ENCODE measurements at places on chromosomes 12 and 14.

- no peak for DNase-seq
These were observed 169.5 kb downstream of the FBXL14 start for GRCh38 chr12:1424674-1425395.

DNA sequence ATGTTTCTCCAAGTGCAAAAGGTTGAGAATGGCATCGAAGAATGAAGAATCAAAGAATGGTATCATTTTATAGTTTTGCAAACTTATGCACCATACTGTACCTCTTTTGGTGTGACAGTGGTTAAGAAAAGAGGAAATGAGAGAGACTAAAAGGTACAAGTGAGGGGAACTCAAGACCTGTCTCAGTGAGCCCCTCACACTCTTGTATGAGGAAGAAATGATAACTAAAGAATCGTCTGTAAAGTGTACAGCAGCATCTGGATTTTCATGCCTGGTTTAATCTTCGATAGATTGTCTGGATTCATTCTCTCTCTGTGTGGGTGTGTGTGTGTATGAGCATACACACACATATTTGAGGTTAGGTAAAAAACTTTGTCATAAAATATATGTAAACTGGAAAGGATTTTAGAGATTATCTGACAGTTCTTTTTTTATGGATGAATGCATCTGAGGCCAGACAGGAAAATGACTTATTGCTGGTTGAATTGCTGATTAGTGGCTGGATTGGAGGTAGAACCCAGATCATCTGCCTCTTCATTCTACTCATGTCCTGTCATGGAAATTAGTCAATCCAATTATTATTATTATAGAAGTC lies 16.0 kb upstream of the SLC38A2 start:
- no peak for DNase-seq

- no peak for DNase-seq
These were observed 406.2 kb downstream of the NOVA1 start for GRCh38 chr14:26191671-26192070.

DNA sequence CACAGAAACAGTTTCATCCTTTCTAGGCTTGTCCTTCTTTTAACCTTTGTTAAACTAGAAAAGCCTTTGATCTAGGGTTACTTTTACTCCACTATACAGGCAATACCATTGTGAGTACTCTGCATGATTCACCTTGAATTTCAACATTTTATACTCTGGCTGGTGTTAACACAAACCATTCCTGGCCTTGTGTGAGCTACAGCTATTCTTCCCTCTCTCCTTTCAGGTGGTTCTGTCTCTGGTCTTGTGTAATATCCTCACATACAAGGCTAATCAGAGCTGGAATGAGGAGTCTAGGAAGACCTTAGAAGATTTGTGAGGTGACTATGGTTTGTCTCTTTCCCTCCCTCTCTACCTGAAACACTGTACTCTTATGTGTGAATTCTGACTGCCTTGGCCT lies 837.4 kb upstream of the USP15 start:
- DNase-seq, result no peak

GRCh38 chr12:110042264-110042663 lies 6.1 kb downstream of the C12orf76 start:
- DNase-seq, result no peak

GRCh38 chr12:6154730-6155459 lies 30.4 kb upstream of the VWF start:
- DNase-seq, result no peak

DNA sequence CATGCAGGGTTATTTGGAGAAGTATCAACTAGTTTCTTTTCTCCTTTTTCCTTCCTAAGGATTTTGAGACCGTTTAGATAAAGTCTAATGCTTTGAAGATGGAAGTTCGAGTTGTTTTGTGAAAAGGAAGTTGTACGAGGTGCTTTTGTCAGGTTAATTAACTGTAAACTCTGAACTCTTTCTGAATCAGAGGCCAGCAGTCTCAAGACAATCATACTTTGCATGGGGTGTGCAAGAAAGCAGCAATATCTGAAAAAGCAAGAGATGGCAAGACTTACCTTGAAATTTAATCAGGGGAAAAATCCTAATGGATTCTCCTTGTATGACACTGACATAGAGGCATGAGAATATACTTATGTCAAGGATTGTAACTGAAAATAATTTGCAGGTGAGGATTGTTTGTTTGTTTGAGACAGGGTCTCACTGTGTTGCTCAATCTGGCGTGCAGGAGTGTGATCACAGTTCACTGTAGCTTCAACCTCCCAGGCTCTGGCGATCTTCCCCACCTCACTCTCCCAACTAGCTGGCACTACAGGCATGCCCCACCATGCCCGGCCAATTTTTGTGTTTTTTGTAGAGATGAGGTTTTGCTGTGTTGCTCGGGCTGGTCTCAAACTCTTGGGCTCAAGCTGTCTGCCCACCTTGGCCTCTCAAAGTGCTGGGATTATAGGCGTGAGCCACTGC lies 170.2 kb upstream of the HMGA2 start:
- DNase-seq, result no peak

DNA sequence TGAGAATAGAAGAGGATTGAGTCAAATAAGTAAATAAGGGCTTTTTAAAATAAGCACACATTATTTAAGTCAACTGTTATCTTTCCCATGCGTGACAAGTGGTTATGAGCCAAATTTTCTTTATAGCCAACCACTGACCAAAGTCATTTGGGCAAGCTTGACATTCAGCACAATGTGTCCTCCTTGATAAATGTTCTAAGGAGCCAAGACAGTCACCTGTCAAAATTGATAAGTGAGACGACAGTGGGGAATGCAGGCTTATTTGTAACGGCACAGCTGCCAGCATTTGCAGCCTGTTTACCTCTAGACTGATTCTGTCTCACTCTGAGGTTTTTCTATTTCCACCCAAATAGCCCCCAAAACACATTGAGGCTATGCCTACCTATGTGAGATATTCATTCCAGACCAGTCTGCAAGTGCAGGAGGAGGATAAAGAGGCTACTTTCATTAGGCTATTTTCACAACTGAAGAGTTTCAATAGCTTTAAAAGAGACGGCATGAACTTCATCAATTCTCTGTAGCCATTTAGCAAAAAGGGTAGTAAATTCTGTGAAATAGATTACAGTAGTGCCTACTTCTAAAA lies 339.5 kb downstream of the PDZRN4 start:
- no peak for DNase-seq

DNA sequence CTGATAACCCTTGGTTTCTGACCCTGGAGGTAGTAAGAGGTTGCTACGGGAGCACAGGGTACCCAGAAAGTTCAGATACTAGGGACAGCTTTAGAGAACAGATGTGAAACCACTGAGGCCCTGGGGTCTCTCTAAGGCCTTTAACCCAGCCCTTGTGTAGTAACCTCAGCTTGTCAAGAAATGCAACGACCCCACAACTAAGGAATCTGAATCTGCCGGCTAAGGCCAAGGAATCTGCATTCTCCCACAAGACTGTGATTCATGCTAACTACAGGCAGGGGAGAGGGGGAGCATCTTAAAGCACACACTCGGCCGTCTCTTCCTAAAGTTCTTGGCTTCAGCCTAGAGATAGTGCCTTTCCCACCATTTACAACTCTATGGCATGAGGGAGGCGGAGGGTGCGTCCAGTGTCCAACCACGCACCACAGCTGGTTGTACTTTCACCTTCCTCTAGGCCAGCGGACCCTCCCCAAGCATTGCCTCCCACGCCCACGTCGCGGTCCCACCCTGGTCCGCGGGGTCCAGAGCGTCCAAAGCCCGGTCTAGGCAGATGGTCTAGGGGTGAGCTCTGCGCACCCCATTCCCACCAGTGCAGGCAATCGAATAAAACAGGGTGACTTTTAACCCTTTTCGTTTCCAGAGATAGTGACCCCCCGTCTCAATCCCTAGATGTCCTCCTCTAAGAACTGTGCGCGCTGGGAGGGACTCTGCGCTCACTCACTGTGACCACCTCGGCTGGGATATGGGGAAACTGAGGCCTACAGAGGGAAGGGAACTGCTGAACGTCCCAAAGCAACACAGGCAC lies 735 bp upstream of the VASH1 start:
- DNase-seq, result no peak

DNA sequence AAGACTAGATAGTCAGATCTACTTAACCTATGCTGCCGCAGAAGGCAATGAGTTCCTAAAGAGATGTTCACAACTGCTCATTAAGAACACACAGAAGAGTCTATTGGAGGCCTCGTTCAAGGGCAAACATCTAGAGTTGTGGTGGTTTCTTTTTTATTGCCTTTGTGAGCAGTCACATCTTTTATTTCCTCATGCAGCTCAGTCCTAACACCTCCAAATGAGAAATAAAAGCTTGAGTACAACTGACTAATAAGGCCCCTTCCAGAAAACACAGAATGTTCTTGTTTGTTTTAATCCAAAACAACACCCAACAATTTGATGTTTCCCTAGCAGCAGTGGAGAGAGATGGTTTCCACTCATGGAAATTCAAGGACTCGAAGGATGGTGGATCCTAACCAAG lies 123.5 kb upstream of the NOS1 start:
- DNase-seq, result no peak

DNA sequence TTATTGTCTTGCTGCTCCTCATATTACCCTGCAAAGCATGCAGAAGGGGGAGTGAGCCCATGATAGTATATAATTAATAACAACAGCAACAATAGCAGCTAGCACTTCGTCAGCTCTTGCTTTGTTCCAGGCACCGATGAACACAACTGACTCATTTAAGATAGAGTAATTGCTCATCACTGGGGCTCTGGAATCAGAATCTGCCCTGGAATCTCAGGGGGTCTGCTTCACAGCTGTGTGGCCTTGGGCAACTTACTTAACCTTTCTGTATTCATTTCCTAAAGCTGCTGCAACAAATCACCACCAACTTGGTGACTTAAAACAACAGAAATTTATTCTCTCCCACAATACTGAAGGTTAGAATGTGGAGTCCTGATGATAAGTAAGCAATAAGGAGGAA lies 55.0 kb upstream of the PSMC1 start:
- DNase-seq, result no peak

- DNase-seq, result no peak
These were observed 52.7 kb upstream of the PZP start for GRCh38 chr12:9260931-9261330.

GRCh38 chr12:25653487-25654175 lies 100.5 kb upstream of the LMNTD1 start:
- DNase-seq, result no peak

- DNase-seq, result no peak
These were observed 485.0 kb downstream of the PRKD1 start for GRCh38 chr14:29442696-29443095.

GRCh38 chr12:106490264-106490663 lies 92.5 kb upstream of the RFX4 start:
- no peak for DNase-seq

GRCh38 chr14:99756796-99757195 lies 36.4 kb upstream of the EML1 start:
- no peak for DNase-seq

- DNase-seq, result no peak
These were observed 403.1 kb downstream of the C12orf75 start for GRCh38 chr12:105733579-105733978.

GRCh38 chr14:30603402-30603801 lies 18.7 kb upstream of the SCFD1 start:
- no peak for DNase-seq

- no peak for DNase-seq
These were observed 185.7 kb downstream of the PAX9 start for GRCh38 chr14:36847366-36847765.

GRCh38 chr12:30909349-30910037 lies 17.1 kb upstream of the TSPAN11 start:
- no peak for DNase-seq

GRCh38 chr12:479161-479560 lies 19.4 kb downstream of the B4GALNT3 start:
- no peak for DNase-seq

DNA sequence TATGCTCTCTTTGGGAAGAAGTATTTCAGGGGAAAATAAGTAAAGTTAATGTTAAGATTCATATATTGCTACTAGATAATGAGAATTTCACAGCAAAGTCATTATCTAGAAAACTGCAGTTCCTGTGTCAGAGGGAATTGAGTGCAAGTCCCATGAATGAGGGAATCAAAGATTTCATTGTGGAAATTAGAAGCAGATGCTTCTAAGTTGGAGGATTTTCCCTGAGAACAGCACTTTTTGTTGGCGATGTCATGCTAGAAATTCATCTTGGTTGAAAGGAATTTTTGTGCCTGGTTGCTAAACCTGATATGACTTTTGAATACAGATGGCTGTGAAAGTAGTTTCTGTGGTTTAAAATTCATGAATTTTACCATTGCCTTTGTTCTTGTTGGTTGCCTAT lies 25.6 kb downstream of the FRMD6 start:
- no peak for DNase-seq

- DNase-seq, result no peak
These were observed 11.5 kb downstream of the UBC start for GRCh38 chr12:124902916-124903315.

DNA sequence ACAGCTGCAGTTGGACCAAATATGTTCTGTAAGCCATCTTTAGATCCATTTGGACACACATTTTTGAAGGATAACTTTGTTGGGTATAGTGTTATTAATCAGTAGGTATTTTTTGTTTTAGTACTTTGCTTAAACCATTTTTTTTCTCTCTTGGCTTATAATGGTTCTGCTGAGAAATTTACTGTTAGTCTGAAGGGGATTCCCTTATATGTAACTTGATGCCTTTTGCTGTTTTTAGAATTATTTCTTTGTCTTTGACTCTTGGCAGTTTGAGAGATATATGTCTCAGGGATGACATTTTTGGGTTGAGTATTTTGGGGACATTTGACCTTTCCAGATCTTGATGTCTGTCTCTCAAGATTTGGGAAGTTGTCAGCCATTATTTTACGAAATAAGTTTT lies 169.8 kb downstream of the GPHN start:
- no peak for DNase-seq

DNA sequence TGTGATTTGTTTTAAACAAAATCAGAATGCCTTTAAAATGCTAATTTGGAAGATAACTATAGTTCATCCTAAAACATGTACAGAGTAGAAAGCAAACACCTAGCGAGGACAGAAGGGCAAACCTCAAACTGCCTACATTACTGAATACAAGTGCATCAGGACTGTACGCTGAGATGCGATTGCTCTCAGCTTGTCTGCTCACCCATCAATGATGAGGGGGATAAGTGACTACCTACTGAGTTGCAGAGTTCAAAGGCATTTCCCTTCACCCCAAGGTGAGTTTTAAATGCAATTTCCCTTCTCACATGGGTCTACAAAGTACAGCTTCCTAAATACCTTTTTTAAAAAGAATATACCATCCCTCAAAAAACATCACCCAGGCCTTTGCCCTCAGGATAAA lies 52.9 kb downstream of the PHLDA1 start:
- no peak for DNase-seq

DNA sequence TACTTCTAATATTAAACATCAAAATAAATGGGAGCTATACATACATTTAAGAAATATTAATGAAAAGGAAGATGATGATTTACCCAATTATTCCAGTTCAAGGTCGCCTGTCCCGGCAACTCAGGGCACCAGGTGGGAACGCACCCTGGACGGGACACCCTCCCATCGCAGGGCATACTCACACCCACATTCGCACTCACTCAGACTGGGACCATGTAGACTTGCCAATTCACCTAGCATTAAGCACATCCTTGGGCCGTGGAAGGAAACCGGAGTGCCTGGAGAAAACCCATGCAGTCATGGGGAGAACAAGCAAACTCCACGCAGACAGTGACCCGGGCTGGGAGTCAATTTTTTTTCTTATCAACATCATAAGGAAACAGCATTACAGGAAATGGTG lies 474.9 kb downstream of the APAF1 start:
- DNase-seq, result no peak
